ENCODE measurements at places on chromosomes 13 and 19.

DNA sequence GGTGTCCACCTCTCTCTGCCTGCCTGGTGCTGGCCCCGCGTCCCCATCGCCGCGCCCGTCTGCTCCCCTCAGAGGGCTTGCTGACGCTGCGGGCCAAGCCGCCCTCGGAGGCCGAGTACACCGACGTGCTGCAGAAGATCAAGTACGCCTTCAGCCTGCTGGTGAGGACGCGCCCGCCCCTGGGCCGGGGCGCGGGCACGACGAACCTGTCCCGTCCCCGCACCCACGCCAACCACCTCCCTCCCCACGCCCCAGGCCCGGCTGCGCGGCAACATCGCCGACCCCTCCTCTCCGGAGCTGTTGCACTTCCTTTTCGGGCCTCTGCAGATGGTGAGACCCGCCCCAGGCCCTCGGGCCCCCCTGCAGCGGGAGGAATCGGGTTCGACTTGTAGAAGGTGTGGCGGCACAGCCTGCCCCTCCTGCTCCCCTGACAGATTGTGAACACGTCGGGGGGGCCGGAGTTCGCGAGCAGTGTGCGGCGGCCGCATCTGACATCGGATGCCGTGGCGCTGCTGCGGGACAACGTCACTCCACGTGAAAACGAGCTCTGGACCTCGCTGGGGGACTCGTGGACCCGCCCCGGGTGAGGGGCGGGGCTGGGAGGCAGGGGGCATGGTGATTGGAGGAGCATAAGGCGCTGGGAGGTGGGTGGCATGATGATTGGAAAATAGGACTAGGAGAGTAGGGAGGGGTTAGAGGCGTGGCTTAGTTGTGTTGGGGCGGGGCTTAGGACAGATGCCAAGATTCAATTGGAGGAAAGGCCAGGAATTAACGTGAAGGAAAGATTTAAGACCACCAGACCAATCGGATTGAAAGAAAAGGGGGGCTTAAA lies 6.6 kb downstream of the EPS8L1 start:
- DNase-seq: no peak

DNA sequence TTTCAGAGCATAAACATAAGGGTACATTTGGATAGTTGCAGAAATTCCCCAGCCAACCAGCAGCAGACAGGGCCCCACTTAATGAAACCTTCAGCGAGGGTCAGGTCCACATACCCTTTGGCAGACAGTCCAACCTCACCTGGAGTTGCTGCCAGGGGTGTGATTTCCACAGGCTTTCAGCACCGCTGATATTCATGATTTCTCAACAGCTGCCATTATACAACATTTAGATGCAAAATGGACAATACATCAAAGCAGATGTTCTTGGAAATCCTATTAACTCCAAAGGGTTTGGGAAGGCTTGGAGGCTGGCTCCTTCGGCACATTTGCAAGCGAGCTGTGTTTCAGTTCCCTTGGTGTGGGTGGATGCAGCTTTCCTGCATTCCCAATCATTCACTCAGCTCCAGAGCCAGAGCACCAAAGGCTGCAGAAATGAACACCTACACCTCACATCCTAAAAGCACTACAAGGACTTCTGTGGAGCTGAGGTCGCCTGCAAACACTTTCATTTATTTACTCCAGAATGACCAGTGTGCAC lies 147.2 kb upstream of the VSTM2B start:
- DNase-seq: no peak

DNA sequence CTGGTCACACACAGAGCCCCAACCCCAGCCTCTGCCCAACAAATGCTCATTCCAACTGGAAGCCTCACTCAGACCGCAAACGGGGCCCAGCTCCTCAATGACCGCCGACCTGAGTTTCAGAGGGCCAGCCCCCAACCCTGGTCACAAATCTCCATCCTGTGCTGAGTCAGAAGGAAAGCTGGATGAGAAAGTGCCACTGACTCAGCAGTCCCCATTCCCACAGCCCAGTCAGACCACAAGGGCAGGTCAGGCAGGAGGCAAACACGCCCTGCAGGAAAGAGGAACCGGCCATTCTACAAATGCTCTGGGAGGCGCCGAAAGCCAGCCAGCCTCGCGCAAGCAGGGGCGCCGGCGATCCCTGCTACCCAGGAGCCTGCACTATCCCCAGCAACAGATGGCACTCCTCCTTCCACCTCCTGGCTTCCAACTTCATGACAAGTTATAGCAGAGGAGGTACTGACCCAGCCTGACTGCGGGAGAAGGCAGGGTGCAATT lies 14.1 kb upstream of the PRKD2 start:
- DNase-seq: no peak

DNA sequence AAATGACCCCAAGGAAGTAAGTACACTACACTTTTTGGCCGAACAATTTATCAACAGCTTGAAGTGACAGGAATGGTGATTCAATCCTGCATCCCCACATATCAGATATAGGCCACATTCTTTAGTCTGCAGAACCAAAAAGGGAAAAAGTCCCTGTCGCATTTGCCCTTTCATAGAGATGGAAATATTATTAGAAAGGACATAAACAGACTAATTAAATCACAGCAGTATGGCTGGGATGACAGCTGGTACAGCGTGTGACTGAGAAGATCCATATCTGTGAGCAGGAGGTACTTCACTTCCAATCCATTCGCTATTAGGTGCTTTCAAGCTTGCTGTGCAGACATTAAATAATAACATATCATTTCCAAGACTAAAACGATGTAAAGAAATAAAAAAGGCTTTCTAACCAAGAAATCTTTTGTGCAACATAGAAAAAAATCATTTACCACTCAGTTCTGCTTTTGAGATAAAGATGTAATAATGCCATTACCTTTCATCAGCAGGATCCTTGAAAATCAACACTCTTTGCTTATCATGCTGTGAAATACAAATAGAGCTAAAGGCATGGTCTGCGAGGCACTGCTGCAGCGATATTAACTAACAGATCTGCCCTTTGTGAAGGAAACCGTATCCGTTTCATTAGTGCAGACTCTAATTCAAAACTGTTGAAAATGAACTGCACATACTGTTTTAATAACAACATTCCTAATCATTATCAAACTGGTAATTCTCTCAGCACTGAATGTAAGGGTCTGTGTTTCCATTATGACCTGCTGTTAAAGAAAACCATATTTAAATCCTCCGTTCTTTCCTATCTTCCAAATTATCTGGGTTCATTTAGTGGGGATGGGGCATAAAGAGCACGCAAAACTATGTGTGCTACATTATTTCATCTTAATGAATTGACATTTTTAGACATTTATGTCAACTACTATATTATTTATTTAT lies 245.6 kb downstream of the DACH1 start:
- no peak for DNase-seq

DNA sequence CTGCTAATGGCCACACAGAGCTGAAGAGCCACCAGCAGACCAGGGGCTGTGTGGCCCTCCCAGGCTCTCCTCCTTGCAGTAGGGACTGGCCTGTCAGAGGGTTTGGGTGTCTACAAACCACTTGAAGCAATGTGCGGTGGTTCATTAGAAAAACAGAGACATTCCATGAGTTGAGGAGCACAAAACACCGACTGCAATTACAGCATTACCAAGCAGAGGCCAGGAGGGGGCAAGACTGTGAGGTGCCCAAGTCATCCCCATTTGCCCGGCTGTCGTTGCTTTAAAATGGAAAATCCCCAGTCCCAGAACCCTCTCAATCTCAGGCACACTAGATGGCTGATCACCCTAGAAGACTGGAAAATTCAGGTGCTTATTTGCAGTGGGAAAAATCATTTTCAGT lies 15.0 kb downstream of the TMTC4 start:
- DNase-seq: no peak

DNA sequence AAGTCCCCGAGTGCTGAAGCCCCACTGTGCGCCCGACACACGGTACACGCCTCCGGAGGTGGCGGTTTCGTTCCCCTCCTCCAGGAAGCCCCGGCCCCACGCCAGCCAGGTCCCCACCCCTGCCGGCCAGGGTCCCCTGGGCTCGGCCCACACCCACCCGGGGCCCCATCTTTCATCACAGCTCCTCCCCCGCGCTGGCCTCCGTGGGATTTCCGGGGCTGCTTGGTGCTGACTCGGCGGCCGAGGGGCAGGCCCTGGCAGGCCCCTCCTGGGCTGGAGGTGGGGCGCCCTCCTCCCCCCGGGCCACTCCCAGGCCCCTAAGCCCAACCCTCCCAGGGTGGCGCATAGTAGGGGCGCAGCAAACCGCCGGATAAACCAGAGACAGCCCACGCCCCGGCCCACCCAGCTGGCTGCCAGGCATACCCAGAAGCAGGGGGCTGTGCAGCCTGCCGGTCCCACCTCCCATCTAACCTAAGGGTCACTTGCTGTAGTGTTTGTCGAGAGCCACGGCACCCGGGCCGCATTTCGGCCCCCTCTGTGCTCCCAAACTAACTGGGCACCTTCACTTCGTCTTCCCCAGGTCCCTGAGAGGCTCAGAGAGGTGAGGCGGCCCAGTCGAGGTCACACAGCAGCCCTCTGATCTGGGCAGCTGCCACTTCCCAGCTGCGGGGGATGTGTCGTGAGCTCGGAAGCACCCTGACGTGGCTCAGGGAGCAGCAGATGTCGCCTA lies 6.6 kb downstream of the ZBTB7A start:
- no peak for DNase-seq

GRCh38 chr19:49133621-49134454 lies 14.5 kb downstream of the PPFIA3 start:
- no peak for DNase-seq

DNA sequence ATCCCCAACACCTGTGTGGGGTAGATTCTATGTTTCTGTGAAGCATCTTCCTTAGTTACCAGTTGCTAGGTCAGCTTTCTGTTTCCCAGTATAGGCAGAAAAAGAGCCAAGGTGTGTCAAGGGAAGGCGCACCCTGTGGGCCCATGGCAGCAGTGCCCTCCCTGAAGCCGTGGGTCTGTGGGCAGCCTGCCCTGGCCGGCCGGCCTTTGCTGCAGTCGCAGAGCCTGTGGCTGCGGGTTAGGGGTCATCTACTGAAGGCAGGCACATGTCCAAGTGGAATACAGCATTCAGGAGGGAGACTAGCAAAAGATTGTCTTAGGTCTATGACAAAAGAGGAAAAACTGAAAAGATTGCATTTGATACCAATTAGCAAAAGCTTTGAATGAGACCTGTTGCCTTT lies 214.0 kb downstream of the IRS2 start:
- DNase-seq: no peak

GRCh38 chr13:39072842-39073241 lies 34.6 kb downstream of the NHLRC3 start:
- no peak for DNase-seq

- no peak for DNase-seq
Measured at GRCh38 chr19:3494051-3494450, 6.4 kb downstream of the DOHH start.

DNA sequence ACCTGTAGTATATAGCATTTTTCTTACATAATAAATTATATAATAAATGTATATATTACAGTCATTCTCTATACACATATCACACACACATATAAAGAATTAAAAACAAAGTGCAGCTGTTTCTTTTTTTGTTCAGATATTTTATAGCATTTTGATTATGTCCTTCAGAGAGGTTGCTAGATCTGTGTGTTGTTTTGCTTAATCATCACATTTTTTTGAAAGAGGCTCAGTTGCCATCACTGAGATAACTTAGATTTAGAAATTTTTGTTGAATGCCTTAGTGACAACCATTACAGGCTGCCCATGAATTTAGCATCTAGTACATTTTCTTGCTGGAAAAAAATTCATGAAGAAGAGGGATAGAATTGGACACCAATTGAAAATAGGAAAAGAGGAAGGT lies 545.2 kb upstream of the PCDH9 start:
- DNase-seq: no peak

- DNase-seq: peak; percentile 48
Measured at GRCh38 chr19:45153339-45154063, 7.3 kb downstream of the NKPD1 start.

DNA sequence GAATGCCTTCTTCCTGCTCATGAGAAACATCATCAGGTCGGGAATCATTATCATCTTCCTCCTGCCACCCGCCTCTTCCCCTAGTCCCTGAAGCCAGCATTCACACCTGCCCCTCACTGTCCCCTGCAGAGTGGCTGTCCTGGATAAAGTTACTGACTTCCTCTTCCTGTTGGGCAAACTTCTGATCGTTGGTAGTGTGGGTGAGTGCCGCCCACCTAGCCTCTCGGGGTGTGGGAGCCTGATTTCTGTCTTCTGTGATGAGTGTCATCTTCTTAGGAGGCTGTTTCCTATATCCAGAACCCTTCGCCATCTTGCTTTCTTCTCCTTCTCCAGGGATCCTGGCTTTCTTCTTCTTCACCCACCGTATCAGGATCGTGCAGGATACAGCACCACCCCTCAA lies 12.5 kb downstream of the SLC44A2 start:
- DNase-seq: no peak

DNA sequence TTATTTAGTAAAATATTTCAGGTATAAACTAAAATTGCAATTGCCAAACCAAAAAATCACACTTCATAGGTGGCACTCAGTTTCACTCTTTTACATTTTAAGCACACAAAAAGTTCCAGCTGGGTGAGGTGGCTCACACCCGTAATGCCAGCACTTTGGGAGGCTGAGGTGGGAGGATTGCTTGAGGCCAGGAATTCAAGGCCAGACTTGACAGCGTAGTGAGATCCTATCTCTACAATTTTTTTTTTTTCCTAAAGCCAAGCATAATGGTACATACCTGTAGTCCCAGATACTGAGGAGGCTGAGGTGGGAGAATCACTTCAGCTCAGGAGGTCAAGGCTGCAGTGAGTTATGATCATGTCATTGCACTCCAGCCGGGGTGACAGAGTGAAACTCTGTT lies 20.6 kb upstream of the SLC46A3 start:
- DNase-seq: no peak

- no peak for DNase-seq
Measured at GRCh38 chr13:51730927-51731326, 73.0 kb downstream of the DHRS12 start.

DNA sequence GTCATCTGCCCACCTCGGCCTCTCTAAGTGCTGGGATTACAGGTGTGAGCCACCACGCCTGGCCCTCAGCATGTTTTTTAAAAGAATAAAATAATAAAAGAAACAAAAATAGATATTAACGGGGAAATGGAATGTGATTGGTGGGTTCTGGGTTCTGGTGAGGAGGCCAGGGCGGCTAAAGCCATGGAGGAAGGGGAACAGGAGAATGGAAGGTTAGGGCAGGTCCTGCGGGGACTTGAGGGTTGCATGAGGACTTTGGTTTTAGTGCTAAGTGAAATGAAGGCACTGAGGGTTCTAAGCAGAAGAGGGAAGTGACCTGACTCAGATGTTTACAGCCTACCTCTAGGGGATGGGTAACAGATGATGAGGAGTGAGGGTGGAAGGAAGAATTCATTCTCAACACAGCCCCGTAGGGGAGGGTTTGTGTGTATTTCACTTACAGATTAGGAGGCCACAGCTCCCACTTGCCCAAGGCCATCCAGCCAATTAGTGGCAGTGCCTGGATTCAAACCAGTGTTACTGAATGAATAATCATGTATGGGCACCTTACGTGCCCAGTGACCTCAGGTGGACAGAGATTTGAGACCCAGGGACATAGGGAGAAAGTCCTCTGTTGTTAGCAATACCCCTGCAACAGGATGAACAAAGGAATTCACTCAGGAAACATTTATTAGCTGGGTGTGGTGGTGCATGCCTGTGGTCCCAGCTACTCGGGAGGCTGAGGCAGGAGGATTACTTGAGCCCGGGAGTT lies 6.7 kb upstream of the MRPL4 start:
- DNase-seq: no peak

GRCh38 chr13:82294226-82294625 lies 1588.0 kb downstream of the SLITRK1 start:
- DNase-seq: no peak

GRCh38 chr19:19749117-19749907 lies 16.4 kb upstream of the ZNF14 start:
- no peak for DNase-seq
